ENCODE measurements at places on chromosomes 4 and X.

GRCh38 chr4:169030562-169030982 lies 20.5 kb upstream of the CBR4 start:
- DNase-seq: no peak

- DNase-seq: no peak
Measured at GRCh38 chr4:73815145-73815544, 21.3 kb upstream of the CXCL6 start.

- no peak for DNase-seq
Measured at GRCh38 chr4:113815826-113816225, 54.3 kb upstream of the CAMK2D start.

- DNase-seq: no peak
Measured at GRCh38 chrX:124117325-124117724, 155.8 kb downstream of the STAG2 start.

- DNase-seq: no peak
Measured at GRCh38 chr4:144313370-144313769, 172.9 kb upstream of the GYPA start.

GRCh38 chr4:160546201-160546600 lies 1443.3 kb downstream of the RAPGEF2 start:
- no peak for DNase-seq

GRCh38 chr4:119785963-119786362 lies 157.4 kb upstream of the PDE5A start:
- DNase-seq: no peak

- no peak for DNase-seq
Measured at GRCh38 chr4:158201876-158202275, 8.4 kb upstream of the TMEM144 start.

- peak; percentile 47 for DNase-seq
Measured at GRCh38 chr4:6885953-6886557, 23.6 kb upstream of the TBC1D14 start.

- no peak for DNase-seq
Measured at GRCh38 chrX:38654302-38654701, 93.0 kb downstream of the TSPAN7 start.

DNA sequence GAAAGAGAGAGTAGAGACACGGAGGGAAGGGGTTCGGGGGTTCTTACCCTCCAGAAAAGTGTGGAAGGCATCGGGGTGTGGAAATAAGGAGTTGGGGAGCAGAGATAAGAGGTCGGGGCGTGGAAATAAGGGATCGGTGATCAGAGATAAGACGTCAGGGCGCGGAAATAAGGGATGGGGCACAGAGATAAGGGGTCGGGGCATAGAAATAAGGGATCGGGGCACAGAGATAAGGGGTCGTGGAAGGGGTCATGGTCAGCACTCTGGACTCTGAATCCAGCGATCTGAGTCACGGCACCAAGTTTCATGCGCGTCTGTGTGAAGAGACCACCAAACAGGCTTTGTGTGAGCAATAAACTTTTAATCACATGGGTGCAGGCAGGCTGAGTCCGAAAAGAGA lies 119.1 kb downstream of the PCDH10 start:
- DNase-seq: no peak

DNA sequence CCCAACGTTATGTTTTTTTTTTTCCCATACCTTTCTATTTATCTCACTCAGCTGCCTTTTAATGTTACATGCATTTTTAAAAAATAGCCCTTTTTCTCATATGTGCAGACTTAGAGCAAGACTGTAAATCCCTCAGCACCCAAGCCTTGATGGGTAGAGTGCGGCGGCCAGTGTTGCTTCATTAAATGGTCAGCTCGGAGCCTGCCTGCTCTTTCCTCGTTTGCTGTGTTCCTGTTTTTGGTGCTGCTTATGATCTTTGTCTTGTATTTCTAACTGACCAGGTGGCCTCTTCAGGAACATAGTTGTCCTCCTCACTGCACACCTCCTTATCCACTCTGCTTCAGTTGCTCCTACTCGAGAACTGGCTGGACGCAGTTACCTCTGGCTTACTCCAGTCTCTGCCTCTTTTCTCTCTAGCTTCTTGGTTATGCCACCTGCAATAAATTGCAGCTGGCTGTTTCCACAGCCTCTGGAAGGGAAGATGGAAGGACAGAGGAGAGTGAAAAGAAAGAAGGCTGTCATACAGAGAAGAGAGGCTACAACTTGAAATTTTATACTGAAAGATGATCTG lies 10.7 kb downstream of the RBPJ start:
- no peak for DNase-seq

DNA sequence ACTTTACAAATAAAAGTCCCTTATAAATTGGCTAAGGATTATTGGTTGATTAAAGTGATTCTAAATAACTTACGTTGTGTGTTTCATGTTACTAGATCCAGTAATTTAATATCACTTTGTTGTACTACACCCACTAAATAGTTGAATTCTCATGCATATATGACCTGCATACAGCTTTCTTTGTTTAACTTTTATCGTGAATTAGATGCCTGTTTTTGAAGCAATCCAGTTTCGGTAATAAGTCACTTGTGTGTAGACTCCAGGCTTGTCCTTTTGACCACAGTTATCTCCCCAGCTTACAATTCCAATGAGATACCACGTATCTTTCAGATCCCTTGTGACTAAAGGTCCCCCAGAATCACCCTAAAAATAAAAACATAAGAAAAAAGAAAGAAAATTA lies 27.3 kb upstream of the TMPRSS11D start:
- DNase-seq: no peak

- no peak for DNase-seq
Measured at GRCh38 chrX:103656617-103657016, 27.8 kb downstream of the TCEAL1 start.

DNA sequence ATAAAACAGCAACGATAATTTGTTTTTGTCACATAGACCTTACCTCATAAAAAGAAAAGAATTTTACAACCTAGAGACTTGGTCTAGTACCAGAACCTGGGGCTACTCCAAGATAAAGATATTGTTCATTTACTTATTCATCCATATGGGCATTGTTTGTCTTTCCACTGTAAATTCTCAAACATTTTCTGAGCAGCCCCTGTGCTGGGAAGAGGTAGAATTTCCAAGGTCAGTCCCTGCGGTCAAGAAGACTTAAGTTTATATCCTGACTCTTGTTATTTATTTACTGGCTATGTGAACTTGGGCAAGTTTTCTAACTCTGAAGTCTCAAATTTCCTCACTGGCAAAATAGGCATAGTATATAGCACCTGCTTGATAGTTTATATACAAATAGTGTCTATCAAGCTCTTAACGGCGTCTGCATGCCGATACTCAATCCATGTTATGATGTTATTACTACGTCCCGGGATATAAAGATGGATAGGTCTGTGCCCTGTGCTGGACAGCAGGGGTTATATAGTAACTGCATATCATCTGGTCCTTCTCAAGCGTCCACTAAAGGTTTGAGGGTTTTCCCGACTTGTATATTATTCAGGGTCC lies 222.1 kb upstream of the TAPT1 start:
- no peak for DNase-seq

DNA sequence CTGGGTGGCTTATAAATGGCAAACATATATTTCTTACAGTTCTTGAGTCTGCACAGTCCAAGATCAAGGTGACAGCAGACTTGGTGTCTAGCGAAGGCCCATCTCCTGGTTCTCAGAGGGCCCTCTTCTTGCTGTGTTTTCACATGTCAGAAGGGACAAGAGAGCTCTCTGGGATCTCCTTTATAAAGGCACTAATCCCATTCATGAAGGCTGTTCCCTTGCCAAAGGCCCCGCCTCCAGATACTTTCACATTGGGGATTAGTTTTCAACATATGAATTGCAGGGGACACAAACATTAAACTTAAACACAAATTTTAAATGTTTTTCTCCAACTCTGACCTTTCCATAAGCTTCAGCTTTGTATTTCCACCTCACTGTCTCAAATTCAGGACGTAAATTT lies 1135.0 kb upstream of the TENM3 start:
- DNase-seq: no peak

GRCh38 chr4:127985989-127986388 lies 20.8 kb downstream of the ABHD18 start:
- DNase-seq: no peak

DNA sequence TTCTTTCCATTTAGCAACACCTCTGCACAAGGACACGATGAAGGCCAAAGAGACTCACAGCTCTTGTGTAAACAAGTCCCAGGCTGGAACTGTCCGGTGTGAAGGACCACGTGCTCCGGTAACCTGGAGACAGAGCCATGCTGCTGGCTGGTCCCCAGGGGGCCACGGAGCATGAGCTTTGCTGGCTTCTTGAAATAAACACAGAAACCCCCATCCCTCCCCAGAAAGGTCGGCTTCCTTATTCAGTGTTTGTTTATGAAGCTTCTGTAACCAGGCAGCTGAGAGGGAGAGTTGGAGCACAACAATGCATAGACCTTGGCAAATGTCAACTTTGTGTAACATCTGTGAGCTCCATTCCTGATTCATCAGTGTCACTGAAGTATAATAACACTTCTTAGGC lies 109.4 kb downstream of the GPR143 start:
- DNase-seq: no peak

DNA sequence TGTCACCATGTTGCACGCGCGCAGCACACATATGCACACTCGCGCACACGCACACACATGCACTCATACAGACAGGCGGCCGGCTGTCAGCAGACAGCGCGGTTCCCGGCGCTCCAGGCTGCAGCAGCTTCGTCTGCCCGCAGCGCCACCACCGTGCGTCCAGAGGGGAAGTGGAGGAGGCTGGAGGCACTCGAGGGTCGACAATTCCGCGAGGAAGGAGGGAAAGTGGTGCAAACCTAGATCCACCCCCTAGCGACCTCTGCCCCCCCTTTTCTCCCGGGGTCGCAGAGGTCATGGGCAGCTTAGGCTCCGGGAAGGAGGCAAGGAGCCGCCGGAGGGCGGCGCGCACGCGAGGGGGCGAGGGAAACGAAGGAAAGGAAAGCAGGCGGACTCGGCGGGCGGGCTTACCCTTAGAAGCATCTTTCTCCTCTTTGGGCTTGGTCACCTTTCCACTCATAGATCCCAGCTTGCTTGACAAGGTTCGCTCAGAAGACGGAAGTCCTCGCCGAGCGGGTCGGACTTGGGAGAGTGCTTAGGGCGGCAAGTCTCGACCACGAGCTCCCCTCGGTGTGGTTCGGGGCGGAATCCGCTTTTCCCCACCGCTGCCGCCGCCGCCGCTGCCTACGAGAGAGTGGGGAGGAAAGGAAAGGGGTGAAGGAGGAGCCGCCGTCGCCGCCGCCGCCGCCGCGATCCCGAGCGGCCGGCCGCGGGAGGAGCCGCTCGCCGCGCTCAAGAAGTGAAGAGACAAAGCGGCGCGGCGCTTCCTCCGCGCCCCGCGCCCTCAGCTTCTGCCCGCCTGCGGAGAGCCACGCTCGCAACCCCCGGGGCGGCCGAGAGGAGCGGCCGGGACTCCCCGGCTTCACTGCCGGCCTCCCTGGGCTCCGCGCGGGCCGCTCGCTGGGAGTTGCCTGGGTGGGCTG lies 326.6 kb upstream of the F9 start:
- DNase-seq: no peak

DNA sequence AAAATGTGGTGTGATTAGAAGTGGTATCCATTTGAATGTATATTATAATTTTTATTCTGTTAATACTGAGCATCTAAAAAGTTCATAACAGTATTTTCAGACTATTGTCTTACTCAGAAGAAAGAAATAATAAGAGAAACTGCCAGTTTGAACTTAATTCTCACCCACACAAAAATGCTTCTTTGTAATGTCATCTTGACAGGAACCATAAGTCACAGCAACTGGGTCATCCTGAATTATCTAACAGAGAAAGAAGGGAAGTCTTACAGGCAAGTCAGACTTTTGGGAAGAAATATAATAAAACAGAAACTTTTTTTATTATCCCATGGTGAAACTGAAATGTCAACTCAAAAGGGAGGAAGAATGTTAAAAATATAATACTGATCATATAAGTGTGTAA lies 83.1 kb downstream of the NDST4 start:
- DNase-seq: no peak

Data from activated CD8-positive, alpha-beta memory T cell treated with anti-CD3 and anti-CD28 coated beads, Interleukin-2, amount 50 U/mL, for 48 hours (primary cell).